ENCODE measurements at places on chromosomes 6 and 20. TPM values are rescaled to one million over a fixed set of nuclear protein-coding genes. Genes with fewer than 3 reads are reported as not detected.

Gene GCNT2
- 5.0 TPM for total RNA-seq

Gene OLIG3
- total RNA-seq = 0.14 TPM

DNA sequence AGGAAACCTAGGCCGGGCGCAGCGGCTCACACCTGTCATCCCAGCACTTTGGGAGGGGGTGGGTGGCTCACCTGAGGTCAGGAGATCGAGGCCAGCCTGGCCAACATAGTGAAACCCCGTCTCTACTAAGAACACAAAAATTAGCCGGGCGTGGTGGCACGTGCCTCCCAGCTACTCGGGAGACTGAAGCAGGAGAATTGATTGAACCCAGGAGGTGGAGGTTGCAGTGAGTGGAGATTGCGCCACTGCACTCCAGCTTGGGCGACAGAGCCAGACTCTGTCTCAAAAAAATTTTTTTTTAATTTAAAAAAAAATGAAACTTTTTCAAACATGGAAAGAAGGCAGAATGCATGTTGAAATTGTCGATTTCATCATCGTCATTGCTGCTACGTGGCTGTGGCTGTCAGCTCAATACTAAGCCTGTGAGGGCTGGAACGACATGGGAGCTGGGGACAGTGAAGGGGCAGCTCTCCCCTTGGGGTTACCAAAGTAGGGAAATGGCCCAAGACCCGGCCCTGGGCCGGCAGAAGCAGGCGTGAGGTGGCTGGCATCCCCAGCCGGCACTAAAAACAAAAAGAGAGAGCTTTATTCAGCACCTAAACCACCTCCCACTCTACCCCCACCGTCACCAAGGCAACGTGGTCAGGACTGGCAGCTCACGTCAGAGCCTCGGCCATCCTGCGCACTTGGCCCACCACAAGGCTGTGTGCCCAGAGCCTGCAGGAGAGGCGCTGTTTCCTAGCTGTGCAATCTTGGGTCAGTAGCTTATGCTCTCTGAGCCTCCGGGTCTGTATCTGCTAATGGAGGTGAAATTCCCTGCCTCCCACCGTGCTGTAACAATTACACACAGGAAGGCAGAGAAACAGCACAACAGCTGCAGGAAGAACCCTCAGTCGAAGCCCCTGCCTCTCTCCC lies 30.8 kb downstream of the AGPAT4 start:
- no peak for DNase-seq

GRCh38 chr6:4346659-4347333 lies 211.4 kb upstream of the ECI2 start:
- DNase-seq = no peak

DNA sequence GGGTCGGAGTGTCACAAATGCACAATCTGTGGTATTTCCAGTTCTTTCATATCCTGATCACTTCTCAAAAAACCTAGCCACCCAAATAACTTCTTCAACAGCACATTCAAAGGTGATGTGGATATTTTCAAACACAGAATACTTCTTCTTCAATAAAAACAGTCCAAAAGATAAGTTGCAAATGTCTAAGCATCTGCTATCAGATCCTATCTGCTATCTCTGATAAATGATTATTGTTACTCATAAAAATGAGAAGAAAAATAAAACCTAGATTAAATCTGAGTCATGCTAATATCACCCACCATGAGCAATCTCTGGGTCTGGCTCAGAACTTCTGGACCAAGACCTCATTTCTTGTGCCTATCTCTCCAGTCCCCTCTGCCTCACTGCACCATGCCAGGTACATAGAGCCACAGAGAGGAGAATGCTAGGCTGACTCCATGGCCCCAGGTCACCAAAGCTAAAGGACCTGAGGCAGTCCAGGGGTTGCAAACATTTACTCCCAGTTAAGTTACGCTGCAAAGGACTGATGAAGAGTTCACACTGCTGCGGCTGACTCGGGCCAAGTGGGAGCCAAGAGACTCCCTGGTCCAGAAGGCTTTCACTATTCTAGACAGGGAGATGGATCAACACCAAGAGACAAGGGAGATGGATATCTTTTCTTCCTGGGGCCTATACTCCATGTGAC lies 101.4 kb downstream of the KIF13A start:
- no peak for DNase-seq
